Activated CD4-positive, alpha-beta T cell treated with anti-CD3 and anti-CD28 coated beads, Interleukin-2, amount 50 U/mL, for 4 hours (primary cell): ENCODE measurements at places on chromosomes 6 and 20.
A peak's percentile ranks its signal among the peaks of the same experiment; 100 is the strongest.

DNA sequence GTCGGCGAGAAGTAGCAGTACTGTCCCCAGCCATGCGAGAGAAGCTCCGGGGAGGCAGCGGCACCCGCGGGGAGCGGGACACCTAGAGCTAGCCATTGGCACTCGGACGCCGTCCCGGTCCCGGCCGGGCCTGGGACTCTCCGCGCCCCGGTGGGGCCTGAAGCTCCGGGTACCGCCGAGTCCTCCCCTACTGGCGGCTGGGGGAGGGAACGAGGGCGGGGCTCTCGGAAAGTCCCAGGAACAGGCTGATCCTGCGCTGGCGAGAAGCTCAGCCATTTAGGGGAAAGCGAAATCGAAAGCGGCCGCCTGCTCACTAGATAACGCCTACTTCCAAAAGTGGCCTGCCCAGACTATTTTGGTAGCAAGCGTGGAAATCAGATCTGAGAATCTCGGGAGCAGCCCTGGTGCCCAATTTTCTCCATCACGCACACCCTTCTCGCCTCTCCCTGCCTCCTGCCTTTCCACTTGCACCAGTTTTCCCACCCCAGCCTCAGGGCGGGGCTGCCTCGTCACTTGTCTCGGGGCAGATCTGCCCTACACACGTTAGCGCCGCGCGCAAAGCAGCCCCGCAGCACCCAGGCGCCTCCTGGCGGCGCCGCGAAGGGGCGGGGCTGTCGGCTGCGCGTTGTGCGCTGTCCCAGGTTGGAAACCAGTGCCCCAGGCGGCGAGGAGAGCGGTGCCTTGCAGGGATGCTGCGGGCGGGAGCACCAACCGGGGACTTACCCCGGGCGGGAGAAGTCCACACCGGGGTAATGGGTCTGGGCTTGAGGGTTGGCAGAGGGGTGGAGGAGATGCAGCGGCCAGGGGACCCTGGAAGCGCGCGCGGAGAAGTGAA, at the start of the genes PSMB9 and TAP1:
Gene PSMB9, plus strand, starts transcription at position 652 of the 835 bp plus-strand sequence. Its CDS starts 38 bp downstream, at position 690.
Gene TAP1, minus strand, starts transcription at position 164 of the 835 bp plus-strand sequence. Its CDS starts 68 bp downstream, at position 96.
- peak; percentile 98 for DNase-seq

DNA sequence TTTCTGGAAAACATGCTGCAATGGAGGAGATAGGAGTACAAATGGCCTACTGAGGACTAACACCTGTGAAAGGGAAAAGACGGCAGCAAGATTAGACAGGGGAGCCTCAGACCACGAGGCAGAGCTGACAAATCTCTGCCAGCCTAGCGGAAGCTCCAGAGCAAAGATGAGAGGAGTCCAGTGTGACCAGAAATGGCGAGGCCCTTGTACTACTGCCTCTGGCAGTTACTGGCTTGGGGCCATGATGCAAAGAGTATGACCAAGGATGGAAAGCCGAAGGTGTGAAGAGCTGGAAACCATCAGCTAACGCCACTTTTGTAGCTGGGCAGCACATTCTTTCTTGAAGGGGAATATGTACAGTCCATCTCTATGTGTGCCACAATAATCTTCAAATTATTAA, 55.4 kb downstream of the RALGAPA2 start:
- DNase-seq: no peak

DNA sequence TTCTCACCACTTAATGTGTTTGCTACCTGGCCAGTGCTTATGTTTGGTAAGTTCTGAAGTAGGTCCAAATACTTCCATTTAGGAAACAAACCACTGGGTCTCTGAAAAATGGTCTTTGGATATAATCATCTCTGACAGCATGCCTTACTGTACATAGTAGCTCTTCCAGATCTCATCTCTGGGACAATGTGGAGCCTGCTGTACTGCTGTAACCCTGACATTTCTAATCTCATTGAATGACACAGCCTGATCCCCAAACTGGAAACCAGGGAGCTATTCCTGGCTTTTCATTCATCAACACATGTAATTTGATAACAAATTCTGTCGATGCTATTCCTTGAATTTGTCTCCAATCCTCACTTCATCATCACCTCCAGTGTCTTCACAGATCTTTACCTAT, 23.5 kb downstream of the OGFRL1 start:
- no peak for DNase-seq

GRCh38 chr20:63451821-63452220, 20.6 kb downstream of the KCNQ2 start:
- no peak for DNase-seq

GRCh38 chr6:25337431-25337830, 58.3 kb downstream of the CARMIL1 start:
- DNase-seq: no peak

DNA sequence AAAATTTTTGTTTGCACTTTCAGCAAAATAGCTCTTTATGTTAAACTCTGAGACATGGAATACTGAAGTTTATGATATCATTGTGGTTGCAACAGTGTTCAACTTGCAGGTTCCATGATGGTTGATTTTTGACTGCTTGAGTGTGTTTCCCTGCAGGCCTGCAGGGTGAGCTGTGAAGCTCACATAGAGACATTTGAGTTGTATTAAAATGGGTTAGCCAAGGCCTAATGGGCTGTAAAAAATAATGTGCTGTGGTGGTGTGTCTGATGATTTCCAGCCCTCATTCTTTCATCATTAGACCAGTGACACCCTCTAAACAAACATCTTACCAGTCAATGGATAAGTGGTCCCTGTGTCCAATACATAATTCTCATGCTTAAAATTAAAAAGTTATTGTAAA, 321.4 kb downstream of the FARS2 start:
- DNase-seq: no peak

GRCh38 chr6:16206595-16207037, 31.8 kb upstream of the GMPR start:
- peak; percentile 21 for DNase-seq

- no peak for DNase-seq
Measured at GRCh38 chr6:89999945-90000825, 105.9 kb downstream of the GJA10 start.

DNA sequence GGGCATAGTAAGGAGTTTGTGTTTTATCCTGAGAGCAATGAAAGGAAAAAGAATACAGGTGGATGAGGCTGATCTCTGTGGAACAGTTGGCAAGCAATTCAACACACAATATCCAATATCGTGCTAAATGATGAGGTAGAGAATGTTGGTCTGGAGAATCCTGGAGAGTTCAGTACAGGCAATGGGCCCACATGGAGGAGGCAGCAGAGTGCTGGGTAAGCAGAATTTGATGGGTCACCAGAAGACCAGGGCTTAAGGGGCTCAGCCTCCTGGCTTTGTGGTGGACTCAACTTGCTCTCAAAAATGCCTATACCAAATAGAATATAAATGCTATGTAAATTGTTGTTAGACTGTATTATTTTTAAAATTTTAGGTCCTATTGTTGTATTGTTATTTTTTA, 271.5 kb upstream of the JARID2 start:
- no peak for DNase-seq

- DNase-seq: no peak
Measured at GRCh38 chr20:23856226-23856625, 23.3 kb downstream of the CST5 start.

DNA sequence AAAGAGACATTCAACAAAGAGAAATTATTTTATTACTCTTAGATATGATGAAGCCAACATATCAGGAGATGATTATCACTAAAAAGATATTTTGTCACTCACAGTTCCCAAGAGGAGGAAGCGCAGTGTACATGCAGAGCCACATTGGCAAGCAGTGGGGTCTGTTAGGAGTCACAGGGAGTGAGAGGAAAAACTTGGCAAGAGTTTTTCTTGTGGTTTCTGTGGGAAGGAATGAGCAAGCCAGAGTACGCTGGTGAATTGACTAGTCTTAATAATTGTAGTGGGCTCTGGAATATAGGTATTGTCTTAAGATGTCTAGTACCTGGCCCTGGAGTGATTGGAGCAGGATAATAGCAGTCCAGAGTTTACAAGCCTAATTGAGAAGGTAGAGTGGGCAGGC, 1095.2 kb downstream of the GRIK2 start:
- no peak for DNase-seq

DNA sequence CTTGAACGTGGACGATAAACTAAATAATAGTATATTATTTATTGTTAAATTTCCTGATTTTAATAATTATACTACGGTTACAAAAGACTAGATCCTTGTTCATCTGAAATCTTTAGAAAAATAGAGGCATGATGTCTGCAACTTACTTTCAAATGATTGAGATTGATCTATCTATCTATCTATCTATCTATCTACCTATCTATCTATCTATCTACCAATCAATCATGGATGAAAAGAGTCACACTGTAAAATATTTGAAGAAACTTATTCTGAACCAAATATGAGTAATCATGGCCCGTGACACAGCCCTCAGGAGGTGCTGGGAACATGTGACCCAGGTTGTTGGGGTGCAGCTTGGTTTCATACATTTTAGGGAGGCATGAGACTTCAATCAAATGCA, 11.7 kb upstream of the BLCAP start:
- no peak for DNase-seq

DNA sequence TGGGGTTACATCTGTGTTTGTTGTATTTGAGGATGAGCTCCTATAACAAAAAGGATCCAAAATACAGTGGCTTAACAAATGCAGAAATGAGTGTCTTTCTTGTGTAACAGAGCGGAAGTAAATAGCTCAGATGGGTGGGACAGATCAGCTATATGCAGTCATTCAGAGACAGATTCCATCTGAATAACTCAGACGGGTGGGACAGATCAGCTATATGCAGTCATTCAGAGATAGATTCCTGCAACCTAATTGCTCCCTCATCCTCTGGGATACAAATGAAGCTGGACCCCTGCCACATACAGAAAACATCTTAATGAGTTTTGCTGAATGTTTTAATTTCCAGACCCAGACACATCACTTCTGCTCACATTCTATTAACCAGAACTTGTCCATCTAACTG, 332.3 kb downstream of the BCKDHB start:
- no peak for DNase-seq
